ENCODE measurements at places on chromosomes 5 and 9. TPM values are rescaled to one million over a fixed set of nuclear protein-coding genes. Genes with fewer than 3 reads are reported as not detected.

DNA sequence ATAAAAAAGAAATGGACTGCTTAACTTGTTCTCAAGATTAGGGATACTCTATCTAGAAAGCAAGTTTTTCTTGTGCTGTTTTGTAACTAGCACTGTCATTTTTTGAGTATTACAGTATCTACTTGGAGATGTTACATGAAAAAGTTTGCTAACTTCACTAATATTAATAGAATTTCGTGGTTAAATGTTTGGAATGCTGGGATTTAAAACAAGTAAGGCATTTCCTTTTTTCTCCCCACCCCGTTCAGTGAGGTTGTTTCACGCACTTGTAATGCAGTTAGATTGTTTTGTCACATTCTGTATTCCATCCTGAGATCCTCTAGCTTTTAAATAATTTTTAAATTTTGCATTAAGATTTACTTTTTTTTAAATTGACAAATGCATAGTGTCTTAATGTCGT, 20.0 kb upstream of the TEK start:
- H3K27ac ChIP-seq: no peak overlapping the region
- no peak overlapping the region for H3K4me3 ChIP-seq
- DNase-seq: no peak
- no peaks in the 10 kb centered on the region for H3K36me3 ChIP-seq

- no peak for DNase-seq
- H3K27ac ChIP-seq: no peak overlapping the region
- no peaks in the 10 kb centered on the region for H3K27me3 ChIP-seq
- H3K4me3 ChIP-seq: no peak overlapping the region
- H3K4me1 ChIP-seq: no peaks in the 10 kb centered on the region
Observed at GRCh38 chr9:129102791-129103594, 7.6 kb downstream of the CRAT start.

- H3K4me1 ChIP-seq: no peaks in the 10 kb centered on the region
- no peak for DNase-seq
- no peaks in the 10 kb centered on the region for H3K36me3 ChIP-seq
- H3K27me3 ChIP-seq: no peaks in the 10 kb centered on the region
- peak overlapping the region; percentile 39 for H3K27ac ChIP-seq
- H3K4me3 ChIP-seq: no peak overlapping the region
Observed at GRCh38 chr5:151094030-151094851, 13.4 kb upstream of the TNIP1 start.

- no peak overlapping the region for H3K4me3 ChIP-seq
- no peak overlapping the region for H3K27ac ChIP-seq
- no peaks in the 10 kb centered on the region for H3K4me1 ChIP-seq
- no peaks in the 10 kb centered on the region for H3K27me3 ChIP-seq
- DNase-seq: no peak
- no peaks in the 10 kb centered on the region for H3K36me3 ChIP-seq
Observed at GRCh38 chr5:96316017-96316416, 117.0 kb downstream of the PCSK1 start.

DNA sequence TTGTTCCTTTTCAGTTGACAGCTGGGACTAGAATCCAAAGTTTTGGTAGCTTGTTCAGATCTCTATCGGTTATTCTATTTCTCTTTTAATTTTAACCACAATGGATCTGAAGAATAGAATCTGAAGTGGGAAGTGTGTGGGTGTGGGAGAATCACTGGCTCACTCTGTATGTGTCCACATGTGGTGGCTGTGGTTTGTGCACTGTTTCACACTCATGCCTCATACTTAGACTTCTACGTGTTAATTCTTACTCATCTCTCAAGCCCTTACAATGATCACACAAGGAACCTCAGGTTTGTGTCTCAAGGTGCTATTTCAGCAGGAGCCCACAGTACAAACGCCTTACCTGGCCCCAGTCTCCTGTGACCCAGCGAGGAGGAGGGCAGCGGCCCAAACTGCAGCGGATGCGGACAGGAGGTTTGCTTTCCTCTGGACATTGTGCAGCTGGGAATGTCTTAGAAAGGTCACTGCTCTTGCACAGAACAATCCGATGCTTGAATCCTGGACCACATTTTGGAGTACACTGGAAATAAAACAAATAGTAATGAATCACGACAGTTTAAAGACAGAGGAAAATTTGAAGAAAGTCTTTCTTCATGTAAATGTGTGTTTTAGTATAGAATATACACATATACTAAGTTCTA, 309.1 kb downstream of the ADAMTS6 start:
- no peaks in the 10 kb centered on the region for H3K4me1 ChIP-seq
- DNase-seq: no peak
- no peak overlapping the region for H3K27ac ChIP-seq
- H3K27me3 ChIP-seq: no peaks in the 10 kb centered on the region
- no peak overlapping the region for H3K4me3 ChIP-seq
- H3K36me3 ChIP-seq: no peaks in the 10 kb centered on the region

- H3K4me3 ChIP-seq: no peak overlapping the region
- no peak for DNase-seq
- H3K27me3 ChIP-seq: no peaks in the 10 kb centered on the region
Observed at GRCh38 chr5:158877706-158878105, 222.0 kb downstream of the EBF1 start.

DNA sequence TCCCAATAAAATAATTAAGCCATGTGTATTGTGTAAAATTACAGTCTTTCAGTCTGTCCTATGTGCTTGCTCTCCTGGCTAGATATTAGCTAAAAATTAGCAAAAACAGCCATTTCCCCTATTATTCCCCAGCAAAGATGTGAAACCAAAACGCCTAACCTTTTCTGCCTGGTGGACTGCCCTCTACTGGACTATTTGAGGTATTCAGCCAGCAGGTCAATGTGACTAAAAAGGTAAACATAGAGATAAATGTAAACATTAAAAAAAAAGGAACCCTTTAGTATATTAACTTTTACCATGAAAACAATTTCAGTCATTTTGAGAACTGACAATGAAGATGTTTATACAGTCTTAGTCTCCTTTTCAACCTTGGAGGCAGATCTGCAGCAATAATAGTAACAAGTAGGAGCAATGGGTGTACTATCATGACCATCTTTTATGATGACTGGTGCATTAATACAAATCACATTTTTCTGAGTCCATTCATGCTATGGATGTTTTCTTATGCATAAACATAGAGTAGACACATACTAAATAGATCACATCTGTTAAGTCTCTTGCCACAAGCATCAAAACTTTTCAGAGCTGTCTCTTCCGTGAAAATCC, 10.1 kb downstream of the ATG12 start:
- H3K4me3 ChIP-seq: no peak overlapping the region
- no peaks in the 10 kb centered on the region for H3K27me3 ChIP-seq
- no peaks in the 10 kb centered on the region for H3K4me1 ChIP-seq

GRCh38 chr5:33761139-33761538, 130.7 kb downstream of the ADAMTS12 start:
- H3K4me1 ChIP-seq: no peaks in the 10 kb centered on the region
- H3K27ac ChIP-seq: no peak overlapping the region
- H3K36me3 ChIP-seq: no peaks in the 10 kb centered on the region
- no peak overlapping the region for H3K4me3 ChIP-seq
- DNase-seq: no peak

- H3K4me1 ChIP-seq: no peaks in the 10 kb centered on the region
- H3K36me3 ChIP-seq: no peaks in the 10 kb centered on the region
- H3K27me3 ChIP-seq: no peaks in the 10 kb centered on the region
- no peak overlapping the region for H3K27ac ChIP-seq
- no peak overlapping the region for H3K4me3 ChIP-seq
Observed at GRCh38 chr9:107948086-107948485, 458.5 kb upstream of the KLF4 start.

- no peak for DNase-seq
- no peaks in the 10 kb centered on the region for H3K27me3 ChIP-seq
- H3K27ac ChIP-seq: no peak overlapping the region
- H3K36me3 ChIP-seq: no peaks in the 10 kb centered on the region
Observed at GRCh38 chr9:6997330-6997729, 239.6 kb downstream of the KDM4C start.

DNA sequence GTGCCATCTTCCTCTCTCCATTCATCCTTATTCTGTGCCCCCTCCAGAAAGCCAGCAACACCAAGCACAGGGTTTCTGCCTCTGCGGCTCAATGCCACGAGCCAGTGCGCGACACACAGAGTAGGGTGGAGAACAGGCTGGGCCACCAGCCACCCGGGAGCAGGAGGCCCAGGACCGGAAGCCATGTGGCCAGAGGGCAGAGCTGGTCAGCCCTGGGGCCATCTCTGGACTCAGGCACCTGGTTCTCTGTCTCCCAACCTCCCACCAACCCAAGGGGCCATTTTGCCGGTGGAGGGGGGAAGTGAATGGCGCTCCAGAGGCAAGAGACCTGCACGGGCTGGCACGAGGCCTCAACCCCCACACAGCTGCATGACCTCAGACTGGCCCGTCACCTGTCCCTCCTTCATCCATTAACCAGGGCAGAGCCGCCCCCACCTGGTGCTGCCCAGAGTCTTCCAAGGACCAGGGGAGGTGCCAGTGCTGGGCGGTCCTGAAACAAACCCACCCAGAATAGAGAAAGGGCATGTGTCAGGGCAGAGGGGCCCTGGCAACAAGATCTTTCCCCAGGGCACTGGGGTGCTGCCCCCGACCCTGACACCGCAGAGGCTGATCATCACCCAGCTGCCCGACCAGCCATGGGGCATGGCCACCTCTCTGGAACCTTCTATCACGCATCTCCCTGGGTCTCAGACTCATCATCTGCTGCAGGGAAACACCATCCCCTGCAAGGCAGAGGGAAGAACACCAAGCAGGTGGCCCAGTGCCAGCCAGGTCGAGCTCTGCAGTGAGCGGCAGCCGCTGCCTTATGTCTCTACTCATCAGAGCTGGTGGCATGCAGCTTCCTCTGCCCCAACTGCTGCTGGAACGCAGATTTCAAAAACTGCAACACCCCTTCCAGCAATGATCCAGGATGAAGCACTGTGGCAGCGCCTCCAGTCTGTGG, 11.9 kb downstream of the VAV2 start:
- no peak overlapping the region for H3K4me3 ChIP-seq
- no peaks in the 10 kb centered on the region for H3K27me3 ChIP-seq
- no peak for DNase-seq
- no peaks in the 10 kb centered on the region for H3K4me1 ChIP-seq
- no peak overlapping the region for H3K27ac ChIP-seq

GOLGA1 gene
- 14.9 TPM for total RNA-seq

LTC4S gene
- 13.6 TPM for total RNA-seq

CDKN2B gene
- 1.8 TPM for total RNA-seq

IFNA2 gene
- total RNA-seq: not detected

SLF1 gene
- 5.0 TPM for total RNA-seq

SREK1IP1 gene
- 28.4 TPM for total RNA-seq

DMRT3 gene
- not detected for total RNA-seq
